ENCODE measurements at places on chromosomes 11 and 22.

DNA sequence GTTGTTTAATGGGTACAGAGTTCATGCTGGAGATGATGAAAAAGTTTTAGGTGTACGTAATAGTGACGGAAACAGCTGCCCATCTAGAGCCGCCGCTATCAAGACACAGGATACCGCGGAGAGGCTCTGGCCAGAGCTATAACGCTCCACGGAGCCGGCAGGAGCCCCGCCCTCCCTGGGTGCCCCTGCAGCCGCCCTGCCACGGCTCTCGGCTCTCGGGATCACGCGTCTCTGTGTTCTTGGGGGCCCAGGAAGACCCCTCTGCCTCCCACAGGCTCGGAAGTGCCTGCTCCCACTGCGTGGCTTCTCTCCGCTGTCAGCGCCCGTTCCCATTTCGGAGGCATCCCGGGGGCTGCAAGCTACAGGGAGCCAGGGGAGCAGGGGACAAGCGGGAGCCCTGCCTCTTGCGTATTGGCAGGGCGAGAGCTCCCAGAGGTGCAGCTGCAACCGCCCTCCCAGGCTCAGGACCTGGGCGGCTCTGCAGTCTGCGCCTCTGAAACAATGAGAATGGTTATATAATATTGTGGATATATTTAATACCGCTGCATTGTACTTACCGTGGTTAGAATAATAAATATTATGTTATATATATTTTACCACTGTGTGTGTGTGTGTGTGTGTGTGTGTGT lies 13.7 kb downstream of the GLYATL2 start:
- DNase-seq, result no peak

DNA sequence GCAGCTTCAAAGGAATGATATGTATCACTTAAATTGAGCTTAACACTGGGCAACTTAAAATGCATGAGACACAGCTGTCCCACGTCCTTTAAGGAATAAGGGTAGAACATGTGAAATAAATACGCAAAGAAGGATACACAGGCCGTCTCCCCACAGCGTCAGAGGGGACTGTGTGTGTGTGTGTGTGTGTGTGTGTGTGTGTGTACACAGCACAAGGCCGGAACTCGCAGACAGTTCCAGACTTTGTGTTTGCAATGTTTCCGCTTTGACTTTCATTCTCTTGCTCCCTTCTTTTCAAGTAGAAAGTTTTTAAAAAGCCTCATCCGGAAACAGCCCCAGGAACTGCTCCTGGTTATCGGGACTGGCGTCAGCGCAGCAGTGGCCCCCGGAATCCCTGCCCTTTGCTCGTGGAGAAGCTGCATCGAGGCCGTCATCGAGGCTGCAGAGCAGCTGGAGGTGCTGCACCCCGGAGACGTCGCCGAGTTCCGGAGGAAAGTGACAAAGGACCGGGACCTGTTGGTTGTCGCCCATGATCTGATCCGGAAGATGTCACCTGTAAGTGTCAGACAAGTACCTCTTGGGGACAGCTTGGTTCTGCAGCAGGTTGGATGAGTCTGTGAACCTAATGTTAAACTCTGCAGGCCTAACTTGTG lies 13.3 kb downstream of the FAM118A start:
- no peak for DNase-seq

- no peak for DNase-seq
Observed at GRCh38 chr22:36566720-36567119, 37.8 kb upstream of the EIF3D start.

- DNase-seq, result no peak
Observed at GRCh38 chr11:8005556-8005955, 18.4 kb downstream of the EIF3F start.

- DNase-seq, result no peak
Observed at GRCh38 chr11:32439501-32440210, 4.3 kb upstream of the WT1 start.

DNA sequence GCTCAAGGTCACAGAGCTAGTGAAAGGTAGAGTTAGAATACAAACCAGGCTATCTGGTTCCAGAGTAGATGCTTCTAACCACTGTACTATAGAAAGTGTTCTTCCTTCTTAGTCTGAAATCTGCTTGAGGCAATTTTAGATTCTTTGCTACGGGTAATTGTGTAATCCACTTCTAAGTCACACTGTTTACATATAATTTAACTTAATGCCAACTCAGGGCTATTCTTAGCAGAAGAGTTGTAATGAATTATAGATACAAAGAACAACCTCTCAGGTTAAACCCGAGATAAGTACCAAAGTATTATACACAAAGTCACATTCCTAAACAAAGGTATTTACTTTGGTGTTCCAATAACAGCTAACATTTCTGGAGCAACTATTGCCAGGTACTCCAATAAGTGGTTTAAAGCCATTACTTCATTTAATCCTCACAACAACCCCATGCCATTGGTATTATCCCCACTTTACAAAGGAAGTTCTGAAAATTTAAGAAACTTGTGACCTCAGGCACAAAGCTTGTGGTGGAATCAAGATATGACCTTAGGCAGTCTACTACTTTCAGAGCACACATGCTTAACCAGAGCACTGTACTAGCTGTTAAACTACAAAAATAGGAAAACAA lies 31.1 kb upstream of the DDI1 start:
- DNase-seq, result no peak

GRCh38 chr11:96259134-96259830 lies 83.7 kb downstream of the MAML2 start:
- no peak for DNase-seq

GRCh38 chr22:44531487-44531886 lies 33.5 kb upstream of the RTL6 start:
- DNase-seq, result no peak

GRCh38 chr11:95445746-95446333 lies 214.8 kb upstream of the SESN3 start:
- no peak for DNase-seq

GRCh38 chr11:75023446-75024067 lies 34.8 kb downstream of the NEU3 start:
- no peak for DNase-seq

DNA sequence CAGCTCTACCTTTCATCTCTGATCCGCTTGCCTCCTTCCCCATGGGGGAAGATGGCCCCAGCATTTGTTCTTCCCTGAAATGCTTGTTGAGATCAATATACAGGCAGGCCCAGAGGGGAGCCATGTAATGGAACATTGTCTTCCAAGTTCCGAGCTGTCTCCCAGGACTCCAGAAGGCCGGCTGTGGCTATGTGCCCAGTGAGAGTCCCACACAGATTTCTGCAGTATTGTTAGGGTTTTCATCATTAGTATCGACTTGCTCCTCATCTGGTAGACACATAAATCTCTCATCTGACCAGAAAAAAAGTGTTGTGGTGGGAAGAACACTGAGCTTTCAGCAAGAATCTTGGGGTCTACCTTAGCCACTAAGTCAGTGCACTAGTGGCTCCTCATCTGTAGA lies 163.4 kb downstream of the TRIM29 start:
- no peak for DNase-seq

- DNase-seq, result no peak
Observed at GRCh38 chr22:35126993-35127392, 61.0 kb downstream of the ISX start.

DNA sequence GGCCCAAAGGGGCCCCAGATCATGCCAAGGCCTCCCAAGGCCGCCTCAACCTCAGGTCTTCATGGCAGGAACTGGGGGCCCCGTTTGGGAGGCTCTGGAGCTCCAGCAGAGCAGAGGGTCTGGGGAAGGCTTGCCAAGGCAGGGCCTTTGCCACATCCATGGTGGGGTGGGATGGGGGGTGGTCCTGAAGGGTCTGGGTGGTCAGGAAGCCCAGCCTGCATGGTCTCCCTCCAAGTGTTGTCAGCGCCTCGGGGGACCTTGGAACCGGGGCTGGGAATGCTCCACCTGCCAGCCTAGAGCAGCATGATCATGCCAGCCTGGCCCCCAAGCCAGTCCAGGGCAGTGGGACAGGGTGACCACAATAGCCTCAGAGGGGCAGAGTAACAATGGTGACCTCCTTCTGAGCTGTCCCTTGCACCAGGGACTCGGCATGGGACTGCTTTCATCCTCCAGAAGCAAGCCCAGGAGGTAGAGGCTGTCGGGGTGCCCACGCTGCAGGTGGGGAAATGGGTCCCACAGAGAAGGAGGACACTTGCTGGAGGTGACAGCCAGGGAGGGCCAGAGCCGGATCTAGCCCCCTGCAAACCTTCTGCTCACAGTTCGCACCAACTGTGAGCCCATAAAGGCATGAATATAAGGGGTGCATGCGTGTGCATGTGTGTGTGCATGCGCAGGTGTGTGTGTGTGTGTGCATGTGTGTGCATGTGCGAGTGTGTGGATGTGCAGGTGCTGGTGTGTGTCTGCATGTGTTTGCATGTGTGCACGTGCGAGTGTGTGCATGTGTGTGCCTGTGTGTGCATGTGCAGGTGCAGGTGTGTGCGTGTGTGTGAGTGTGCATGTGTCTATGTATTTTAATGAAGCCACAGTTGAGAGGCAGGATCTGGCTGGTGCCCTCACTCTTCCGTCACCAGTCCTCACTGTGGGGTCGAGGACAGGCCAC lies 63.8 kb downstream of the MYEOV start:
- DNase-seq, result no peak

DNA sequence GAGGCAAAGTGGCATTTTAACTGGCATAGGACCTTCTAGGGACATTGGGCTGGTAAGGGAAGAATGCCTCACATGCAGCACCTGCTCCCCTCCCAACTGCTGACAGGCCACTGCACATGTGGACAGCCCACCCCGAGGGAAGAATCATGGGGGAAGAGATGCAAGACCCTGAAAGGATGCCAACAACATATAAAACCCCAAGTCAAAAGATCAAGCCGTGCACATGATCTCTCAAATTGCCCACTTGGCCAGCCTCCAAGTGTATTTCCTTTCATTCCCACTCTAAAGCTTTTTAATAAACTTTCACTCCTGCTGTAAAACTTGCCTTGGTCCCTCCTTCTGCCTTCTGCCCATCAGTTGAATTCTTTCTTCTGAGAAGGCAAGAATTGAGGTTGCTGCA lies 947.8 kb upstream of the CCDC90B start:
- no peak for DNase-seq

- DNase-seq, result no peak
Observed at GRCh38 chr11:14705067-14705466, 61.5 kb downstream of the PDE3B start.

- DNase-seq, result no peak
Observed at GRCh38 chr11:102413497-102413896, 39.1 kb downstream of the TMEM123 start.

GRCh38 chr11:110747531-110747930 lies 35.3 kb upstream of the ARHGAP20 start:
- no peak for DNase-seq

GRCh38 chr11:73321604-73322381 lies 13.7 kb downstream of the ARHGEF17 start:
- DNase-seq, result peak; percentile 51

DNA sequence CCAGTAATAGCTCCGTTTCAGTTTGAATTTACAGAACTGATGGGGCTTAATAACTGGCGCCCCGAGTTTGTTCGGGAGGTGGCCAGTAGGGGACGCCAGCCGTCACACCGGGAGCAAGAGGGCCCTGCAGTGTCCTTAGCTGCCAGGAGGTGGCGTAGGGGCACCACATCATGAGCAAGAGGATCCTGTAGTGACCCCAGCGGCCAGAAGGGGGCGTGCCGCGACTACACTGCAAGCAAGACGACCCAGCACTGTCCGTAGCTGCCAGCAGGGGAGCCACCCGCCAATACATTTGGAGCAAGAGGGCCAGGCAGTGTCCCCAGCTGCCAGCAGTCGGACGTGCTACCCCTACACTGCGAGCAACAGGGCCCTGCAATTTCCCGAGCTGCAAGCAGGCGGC lies 663.7 kb upstream of the B3GAT1 start:
- no peak for DNase-seq

DNA sequence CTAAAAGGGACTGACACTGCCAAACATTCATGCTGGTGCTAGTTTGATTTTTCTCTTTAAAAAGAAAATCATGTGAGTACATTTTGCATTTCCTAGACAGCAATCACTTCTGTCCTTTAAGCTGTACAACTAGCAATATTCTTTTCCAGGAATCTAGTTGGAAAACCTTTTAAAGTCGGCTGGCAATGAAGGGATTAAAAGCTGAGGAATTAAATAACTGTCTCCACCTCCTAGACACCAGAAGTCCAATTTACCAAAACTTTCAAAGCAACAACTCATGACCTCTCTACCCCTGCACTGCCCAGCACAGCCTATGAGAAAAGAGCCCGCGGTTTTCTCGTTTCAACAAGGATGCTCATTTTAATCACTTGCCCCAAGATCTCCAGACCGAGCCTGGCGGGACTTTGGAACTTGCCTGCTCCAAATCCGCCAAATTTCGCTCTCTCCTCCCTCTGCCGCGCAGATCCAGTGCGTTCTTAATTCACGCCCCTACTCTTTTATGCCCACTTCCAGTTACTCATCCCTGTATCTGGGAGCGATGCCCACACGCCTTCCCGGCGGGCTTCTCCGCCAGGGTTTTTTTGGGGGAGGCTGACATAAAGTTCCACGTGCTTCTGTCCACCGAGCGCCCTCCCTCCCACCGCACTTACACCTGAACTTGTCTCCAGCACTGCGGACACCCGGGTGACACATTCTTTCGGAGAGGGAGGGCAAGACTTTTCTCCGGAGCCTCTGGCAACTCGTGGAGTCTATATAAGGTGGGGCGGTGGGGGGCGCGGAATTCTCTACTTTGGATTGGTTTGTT lies 2.5 kb downstream of the MPPED2 start:
- DNase-seq, result no peak

- no peak for DNase-seq
Observed at GRCh38 chr22:39723899-39724351, 153.4 kb downstream of the CACNA1I start.

GRCh38 chr11:19869466-19869865 lies 156.8 kb downstream of the NAV2 start:
- no peak for DNase-seq

- DNase-seq, result no peak
Observed at GRCh38 chr22:23397008-23397612, 183.0 kb downstream of the IGLL1 start.

GRCh38 chr11:123410218-123410549 lies 19.9 kb upstream of the GRAMD1B start:
- no peak for DNase-seq

GRCh38 chr11:46826310-46827044 lies 19.6 kb downstream of the CKAP5 start:
- DNase-seq, result no peak

- DNase-seq, result no peak
Observed at GRCh38 chr11:40285558-40285957, 1173.9 kb downstream of the LRRC4C start.

- DNase-seq, result no peak
Observed at GRCh38 chr11:61951484-61952135, 1.5 kb downstream of the BEST1 start.

- no peak for DNase-seq
Observed at GRCh38 chr11:122138744-122139594, 23.0 kb upstream of the BLID start.

DNA sequence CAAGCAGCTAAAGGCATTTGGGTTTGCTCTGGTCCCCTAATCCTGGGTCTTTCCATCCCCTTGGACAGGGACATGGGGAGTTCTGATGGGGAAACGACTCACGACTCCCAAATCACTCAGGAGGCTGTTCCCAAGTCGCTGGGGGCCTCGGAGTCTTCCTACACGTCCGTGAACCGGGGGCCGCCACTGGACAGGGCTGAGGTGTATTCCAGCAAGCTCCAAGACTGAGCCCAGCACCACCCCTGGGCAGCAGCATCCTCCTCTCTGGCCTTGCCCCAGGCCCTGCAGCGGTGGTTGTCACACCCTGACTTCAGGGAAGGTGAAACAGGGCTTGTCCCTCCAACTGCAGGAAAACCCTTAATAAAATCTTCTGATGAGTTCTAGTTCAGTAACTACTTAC lies 10.7 kb downstream of the UPK3A start:
- DNase-seq, result no peak
